ENCODE measurements at places on chromosomes 4 and X. TPM values are rescaled to one million over a fixed set of nuclear protein-coding genes. Genes with fewer than 3 reads are reported as not detected.

DNA sequence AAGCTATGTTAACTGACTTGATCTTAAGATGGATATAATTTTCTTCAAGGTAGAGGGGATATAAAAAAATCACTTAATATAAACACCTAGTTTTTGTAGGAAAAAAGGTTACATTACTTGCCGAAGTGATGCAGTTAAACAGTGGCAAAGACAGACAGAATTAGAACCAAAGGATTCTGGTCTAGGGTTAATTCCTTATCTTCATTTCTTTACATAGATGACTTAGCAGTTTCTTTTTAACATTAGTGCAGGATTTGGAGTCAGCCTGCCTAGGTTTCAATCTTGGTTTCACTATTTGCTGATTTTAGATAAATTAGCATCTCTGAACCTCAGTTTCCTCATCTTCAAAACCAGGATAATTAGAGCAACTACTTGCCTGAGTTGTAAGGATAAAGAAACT lies 14.3 kb downstream of the ZAR1 start:
- no peak for DNase-seq

- no peak for DNase-seq
Observed at GRCh38 chr4:22721204-22721603, 28.5 kb downstream of the GBA3 start.

The MAGEA1 gene
- not detected for total RNA-seq

The CYTL1 gene
- total RNA-seq: not detected

The ANK2 gene
- 1.1 TPM for total RNA-seq

GRCh38 chr4:145507636-145508035 lies 26.0 kb downstream of the SMAD1 start:
- DNase-seq: no peak

- DNase-seq: no peak
Observed at GRCh38 chr4:186733778-186734177, 10.1 kb upstream of the FAT1 start.

Data from right lobe of liver (tissue), 6 donors.